CD4-positive, alpha-beta memory T cell (primary cell): ENCODE measurements at places on chromosomes 7 and 10. TPM values are rescaled to one million over a fixed set of nuclear protein-coding genes. Genes with fewer than 3 reads are reported as not detected.

DNA sequence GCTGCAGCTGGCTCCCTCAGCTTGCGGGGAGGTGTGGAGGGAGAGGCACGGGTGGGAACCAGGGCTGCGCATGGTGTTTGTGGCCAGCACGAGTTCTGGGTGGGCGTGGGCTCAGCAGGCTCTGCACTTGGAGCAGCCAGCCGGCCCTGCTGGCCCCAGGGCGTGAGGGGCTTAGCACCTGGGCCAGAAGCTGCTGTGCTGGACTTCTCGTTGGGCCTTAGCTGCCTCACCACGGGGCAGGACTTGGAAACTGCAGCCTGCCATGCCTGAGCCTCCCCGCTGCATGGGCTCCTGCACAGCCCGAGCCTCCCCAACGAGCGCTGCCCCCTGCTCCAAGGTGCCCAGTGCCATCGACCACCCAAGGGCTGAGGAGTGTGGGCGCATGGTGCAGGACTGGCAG lies 120.1 kb downstream of the ZNF248 start:
- H3K27me3 ChIP-seq = no peaks in the 10 kb centered on the region
- no peak overlapping the region for H3K27ac ChIP-seq
- no peak for DNase-seq
- H3K4me3 ChIP-seq = no peak overlapping the region
- no peaks in the 10 kb centered on the region for H3K36me3 ChIP-seq

- no peaks in the 10 kb centered on the region for H3K36me3 ChIP-seq
- H3K4me3 ChIP-seq = no peak overlapping the region
- DNase-seq = no peak
- no peaks in the 10 kb centered on the region for H3K4me1 ChIP-seq
Observed at GRCh38 chr10:31963589-31963980, 35.0 kb upstream of the ARHGAP12 start.

- no peak overlapping the region for H3K27ac ChIP-seq
- no peak for DNase-seq
- no peaks in the 10 kb centered on the region for H3K4me1 ChIP-seq
- H3K36me3 ChIP-seq = no peaks in the 10 kb centered on the region
- H3K4me3 ChIP-seq = no peak overlapping the region
- no peaks in the 10 kb centered on the region for H3K27me3 ChIP-seq
Observed at GRCh38 chr10:28942012-28942411, 264.7 kb downstream of the BAMBI start.

DNA sequence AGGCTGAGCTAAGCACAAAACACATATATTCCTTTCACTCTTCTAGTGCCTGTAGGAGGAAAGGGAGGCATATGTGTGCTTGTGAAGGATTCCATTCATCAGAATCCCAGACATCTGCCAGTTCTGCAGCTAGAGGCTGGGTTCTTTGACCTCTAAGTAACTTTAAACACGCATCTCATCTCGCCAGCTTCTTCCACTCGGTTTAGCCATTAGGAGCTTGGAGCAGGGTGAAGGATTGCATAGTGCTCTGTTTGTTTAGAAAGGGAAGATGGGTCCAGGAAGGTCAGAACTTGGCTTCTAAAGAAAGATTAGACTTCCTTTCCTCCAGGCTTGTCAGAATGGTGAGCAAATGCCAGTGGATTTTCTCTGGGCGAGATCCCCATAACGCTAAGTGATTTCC lies 43.6 kb downstream of the HK1 start:
- no peak overlapping the region for H3K27ac ChIP-seq
- no peak overlapping the region for H3K4me3 ChIP-seq
- H3K36me3 ChIP-seq = no peaks in the 10 kb centered on the region
- DNase-seq = no peak
- no peaks in the 10 kb centered on the region for H3K27me3 ChIP-seq

- no peak overlapping the region for H3K27ac ChIP-seq
- no peak overlapping the region for H3K4me3 ChIP-seq
- peaks cover 19% of the 10 kb centered on the region for H3K4me1 ChIP-seq
- DNase-seq = no peak
Observed at GRCh38 chr10:75107756-75108683, 3.4 kb upstream of the SAMD8 start.

GRCh38 chr10:123355748-123356481 lies 201.7 kb downstream of the BUB3 start:
- no peaks in the 10 kb centered on the region for H3K27me3 ChIP-seq
- no peaks in the 10 kb centered on the region for H3K4me1 ChIP-seq
- no peak overlapping the region for H3K4me3 ChIP-seq
- no peak overlapping the region for H3K27ac ChIP-seq
- H3K36me3 ChIP-seq = no peaks in the 10 kb centered on the region
- DNase-seq = no peak

- H3K4me1 ChIP-seq = no peaks in the 10 kb centered on the region
- H3K27ac ChIP-seq = no peak overlapping the region
- no peaks in the 10 kb centered on the region for H3K36me3 ChIP-seq
- no peak for DNase-seq
- H3K27me3 ChIP-seq = no peaks in the 10 kb centered on the region
Observed at GRCh38 chr10:131570716-131571307, 259.3 kb upstream of the TCERG1L start.

The HSPA12A gene
- 0.64 TPM for total RNA-seq

The EPO gene
- total RNA-seq = not detected

The CTTNBP2 gene
- not detected for total RNA-seq

The LIPJ gene
- total RNA-seq = 0.19 TPM

The WDR86 gene
- total RNA-seq = 8.0 TPM

The INHBA gene
- total RNA-seq = not detected
